Occipital lobe (tissue), 3 donors: ENCODE measurements at places on chromosomes 7 and 10.

DNA sequence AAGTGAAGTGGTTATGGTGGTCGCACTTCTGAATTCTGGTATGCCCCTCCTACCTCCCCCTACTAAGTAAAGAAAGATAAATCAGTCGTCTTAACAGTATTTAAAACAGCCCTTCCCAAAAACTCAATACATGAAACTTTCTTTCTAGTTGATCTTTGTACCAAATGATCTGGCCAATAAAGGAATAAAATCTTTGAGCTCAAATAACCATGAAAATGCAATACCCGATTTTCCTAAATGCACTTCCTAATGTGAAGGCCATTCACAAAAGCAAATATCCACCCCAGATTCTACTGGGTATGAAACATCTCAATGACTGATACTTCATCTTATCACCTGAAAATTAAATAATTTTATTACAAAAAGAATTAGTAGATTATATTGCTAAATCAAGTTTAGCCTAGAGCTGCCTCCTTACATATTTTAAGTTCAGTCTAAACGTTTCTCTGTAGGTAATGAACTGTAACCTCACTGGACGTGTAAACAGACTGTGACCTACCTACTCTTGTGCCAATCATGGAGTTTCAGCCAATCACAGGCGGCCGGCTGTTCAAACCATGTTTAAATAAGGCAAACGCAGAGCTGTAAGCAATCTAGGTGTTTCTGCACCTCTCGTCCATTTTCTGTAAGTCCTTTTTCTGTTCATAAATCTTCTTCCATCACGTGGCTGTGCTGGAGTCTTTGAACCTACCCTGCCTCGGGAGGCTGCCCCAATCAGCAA is 146.9 kb upstream of the AKR1E2 start:
- DNase-seq, result no peak

DNA sequence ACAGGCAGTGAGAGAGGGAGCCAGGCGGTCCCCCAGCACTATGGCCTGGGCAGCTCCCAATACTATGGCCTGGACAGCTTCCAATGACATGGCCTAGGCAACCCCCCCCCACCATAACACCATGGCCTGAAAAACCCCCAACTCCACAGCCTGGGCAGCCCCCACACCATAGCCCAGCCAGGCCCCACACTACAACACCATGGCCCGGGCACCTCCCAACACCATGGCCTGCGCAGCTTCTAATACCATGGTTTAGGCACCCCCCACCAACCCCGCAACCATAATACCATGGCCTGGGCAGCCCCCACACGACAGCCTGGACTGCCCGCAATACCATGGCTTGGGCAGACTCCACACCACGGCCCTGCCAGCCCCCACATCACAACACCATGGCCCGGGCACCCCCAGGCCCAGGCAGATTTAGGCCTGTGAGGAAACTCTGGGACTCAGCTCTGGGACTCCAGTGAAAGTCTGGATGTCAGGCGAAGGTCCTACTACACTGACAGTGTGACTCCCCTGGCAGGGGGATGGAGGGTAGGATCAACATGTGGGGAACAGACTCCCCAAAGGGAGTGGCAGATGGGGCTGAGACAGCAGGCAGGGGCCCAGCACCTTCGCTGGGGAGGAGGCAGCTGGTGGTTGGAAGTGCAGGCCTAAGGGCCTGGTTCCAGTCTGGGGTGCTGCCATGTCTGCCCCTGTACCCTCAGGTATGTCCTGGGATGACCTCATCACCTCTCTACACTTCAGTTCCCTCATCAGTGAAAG is 8.7 kb downstream of the CPXM2 start:
- no peak for DNase-seq

DNA sequence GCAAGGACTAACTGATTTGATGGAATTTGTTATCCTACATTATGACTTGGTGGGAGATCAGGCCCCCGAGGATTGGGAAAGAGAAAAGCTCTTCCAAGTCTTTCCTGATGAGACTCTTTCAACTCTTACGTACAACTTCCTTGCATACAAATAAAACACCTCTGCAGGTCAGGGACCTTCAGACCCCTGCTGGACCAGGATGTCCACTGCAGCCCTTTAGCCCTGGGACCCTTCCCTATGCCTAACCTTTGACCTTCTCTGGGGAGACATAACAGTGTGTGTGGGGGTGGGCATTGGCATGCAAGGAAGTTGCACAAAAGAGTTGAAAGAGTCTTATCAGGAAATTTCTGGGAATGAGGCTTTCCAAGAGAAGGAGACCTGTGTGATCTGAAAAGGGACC is 859.4 kb downstream of the TYW1 start:
- DNase-seq, result no peak

DNA sequence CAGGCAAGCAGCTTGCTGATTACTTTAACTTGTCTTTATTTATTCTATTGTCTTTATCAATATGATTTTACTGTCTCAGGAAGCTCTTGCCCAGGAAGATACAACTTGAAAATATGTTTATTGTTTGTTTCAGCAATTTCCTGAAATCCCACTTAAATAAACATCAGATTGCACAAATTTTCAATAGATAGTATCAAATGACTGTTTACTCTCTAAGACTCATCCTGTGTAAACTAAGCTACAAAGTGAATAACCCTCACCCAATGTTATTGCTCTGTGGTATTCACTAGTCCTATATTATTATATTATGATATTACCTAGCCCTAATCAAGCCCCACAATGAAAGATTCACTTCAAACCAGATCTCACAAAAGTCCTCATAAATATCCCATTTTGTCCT is 130.4 kb upstream of the HPS1 start:
- no peak for DNase-seq

DNA sequence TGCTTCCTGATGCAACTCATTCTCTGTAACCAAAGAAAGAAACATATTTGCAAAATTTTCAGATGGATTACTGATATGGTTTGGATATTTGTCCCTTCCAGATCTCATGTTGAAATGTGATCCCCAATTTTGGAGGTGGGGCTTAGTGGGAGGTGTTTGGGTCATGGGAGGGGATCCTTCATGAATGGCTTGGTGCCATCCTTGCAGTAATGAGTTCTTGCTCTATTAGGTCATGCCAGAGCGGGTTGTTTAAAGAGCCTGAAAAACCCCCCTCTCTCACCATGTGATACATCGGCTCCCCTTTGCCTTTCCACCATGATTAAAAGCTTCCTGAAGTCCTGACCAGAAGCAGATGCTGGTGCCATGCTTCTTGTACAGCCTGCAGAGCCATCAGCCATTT is 43.8 kb upstream of the PRKG1 start:
- no peak for DNase-seq

- no peak for DNase-seq
Measured at GRCh38 chr10:73480158-73480557, 15.7 kb downstream of the PPP3CB start.

DNA sequence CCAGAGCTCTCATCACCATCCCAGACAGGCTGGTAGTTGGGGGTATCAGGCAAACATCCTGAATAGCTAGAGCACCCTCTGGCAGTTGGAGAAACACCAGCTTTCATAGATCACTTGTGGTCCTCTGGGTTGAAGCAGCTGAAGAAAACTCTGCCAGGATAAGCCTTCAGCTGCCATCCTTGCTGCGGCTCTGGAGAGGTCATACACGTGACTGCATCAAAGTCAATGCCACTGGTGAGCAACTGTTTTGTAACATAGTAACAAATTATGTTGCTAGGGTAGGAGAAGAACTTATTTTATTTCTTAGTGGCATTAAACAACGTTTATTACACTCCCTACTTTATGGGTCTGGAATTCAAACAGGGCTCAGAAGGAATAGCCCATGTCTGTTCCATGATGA is 19.2 kb upstream of the PANK1 start:
- no peak for DNase-seq

GRCh38 chr7:51213618-51214017 is 103.0 kb downstream of the COBL start:
- no peak for DNase-seq
